Stimulated activated CD8-positive, alpha-beta memory T cell treated with anti-CD3 and anti-CD28 coated beads, Interleukin-7, amount 100 ng/mL, for 1 hour (primary cell): ENCODE measurements at places on chromosomes 7 and 10.

DNA sequence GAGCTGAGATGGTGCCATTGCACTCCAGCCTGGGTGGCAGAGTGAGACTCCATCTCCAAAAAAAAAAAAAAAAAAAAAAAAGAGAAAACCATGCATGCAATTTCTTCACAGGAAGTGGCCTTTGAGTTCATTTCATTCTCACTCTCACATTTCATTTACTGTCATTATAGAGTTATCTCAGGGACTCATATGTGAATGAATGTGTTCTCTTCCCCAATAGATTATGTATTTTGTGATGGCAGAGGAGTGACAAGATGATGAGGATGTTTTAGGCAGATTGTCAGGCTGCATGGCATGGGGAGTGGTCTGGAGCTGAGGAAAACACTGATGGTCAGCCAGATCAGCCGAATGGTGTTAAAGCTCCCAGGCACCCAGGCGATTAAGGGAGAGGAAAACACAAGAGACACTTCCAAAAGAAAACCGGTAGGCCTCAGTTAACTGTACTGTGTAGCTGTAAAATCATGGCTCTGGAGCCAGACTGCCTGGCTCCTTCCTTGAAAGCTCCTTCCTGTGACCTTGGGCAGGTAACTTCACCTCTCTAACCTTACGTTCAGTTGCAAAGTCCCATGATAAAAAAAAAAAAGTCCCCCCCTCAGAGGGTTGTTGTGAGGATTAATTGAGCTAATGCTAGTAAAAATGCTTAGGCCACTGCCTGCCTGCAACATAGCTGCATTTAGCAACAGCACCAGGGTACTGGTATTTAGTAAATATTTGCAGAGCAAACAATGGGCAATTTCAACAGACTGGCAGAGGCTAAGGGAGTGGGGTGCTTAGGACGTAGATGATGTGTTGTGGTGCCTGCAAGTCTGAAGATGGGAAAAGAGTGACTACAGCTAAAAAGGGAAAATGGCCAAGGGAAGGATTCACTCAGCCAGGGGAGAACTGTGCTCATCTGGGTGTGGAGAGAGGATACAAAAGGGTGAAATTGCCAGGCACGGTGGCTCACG, 6.9 kb downstream of the FRAT2 start:
- DNase-seq = no peak

- DNase-seq = no peak
Observed at GRCh38 chr7:136657482-136657921, 210.9 kb upstream of the CHRM2 start.

GRCh38 chr7:129161524-129162225, 17.2 kb downstream of the TSPAN33 start:
- no peak for DNase-seq

- no peak for DNase-seq
Observed at GRCh38 chr10:28381466-28381865, 78.6 kb upstream of the MPP7 start.

GRCh38 chr10:30186371-30186875, 127.0 kb upstream of the JCAD start:
- no peak for DNase-seq

GRCh38 chr10:14158575-14158974, 172.1 kb downstream of the FRMD4A start:
- DNase-seq = no peak

- no peak for DNase-seq
Observed at GRCh38 chr7:44980393-44981034, 1.7 kb upstream of the MYO1G start.

GRCh38 chr7:36599645-36600313, 124.5 kb downstream of the AOAH start:
- DNase-seq = no peak

- DNase-seq = no peak
Observed at GRCh38 chr7:47375121-47375938, 206.6 kb downstream of the TNS3 start.

GRCh38 chr7:114691605-114692004, 230.3 kb upstream of the MDFIC start:
- DNase-seq = no peak

- DNase-seq = no peak
Observed at GRCh38 chr7:150980663-150981062, 2.5 kb upstream of the KCNH2 start.

GRCh38 chr7:82110146-82110840, 333.3 kb downstream of the CACNA2D1 start:
- DNase-seq = no peak

GRCh38 chr7:131606346-131607290, 50.2 kb upstream of the PODXL start:
- DNase-seq = no peak

- DNase-seq = no peak
Observed at GRCh38 chr7:17625043-17625442, 315.3 kb downstream of the SNX13 start.

- DNase-seq = no peak
Observed at GRCh38 chr10:73914036-73914435, 3.1 kb downstream of the PLAU start.

- DNase-seq = no peak
Observed at GRCh38 chr10:46264336-46264735, 22.5 kb upstream of the ANTXRL start.

DNA sequence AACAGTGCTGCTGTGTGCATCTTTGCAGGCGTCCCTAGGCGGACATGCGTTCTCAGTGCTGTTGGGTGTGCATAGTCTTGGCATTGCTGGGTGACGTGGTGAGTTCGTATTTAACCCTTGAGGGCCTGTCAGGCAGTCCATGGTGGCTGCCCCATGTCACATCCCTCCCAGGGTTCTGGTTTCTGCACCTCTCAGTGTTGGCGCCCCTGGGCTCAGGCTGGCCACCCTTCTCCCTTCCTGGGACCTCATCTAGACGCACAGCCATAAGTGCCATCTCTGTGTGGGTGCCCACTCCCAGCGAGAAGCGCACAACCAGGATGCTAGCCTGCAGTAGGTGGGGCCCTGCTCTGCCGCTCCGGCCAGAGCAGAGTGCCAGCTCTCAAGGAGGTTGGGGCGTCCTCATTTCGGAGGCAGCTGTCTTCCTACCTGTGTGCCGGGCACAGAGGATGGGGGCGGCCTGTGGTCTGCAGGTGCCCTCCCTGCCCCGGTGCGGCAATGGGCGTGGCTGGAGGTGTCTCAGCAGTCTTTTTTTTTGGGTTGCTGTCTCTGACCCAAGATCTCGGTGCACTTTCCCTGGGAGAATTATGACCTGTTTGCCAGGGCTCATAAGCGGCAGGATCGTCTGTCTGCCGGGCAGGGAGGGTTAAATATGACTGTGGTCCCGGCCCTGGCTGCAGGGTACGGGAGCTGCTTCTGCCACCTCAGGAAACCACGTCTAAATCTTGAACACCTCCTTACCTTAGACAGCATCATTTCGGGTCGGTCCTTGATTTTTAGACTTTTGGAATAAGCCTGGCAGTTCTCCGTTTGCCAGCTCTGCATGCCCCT, 6.5 kb downstream of the INPP5A start:
- DNase-seq = no peak

DNA sequence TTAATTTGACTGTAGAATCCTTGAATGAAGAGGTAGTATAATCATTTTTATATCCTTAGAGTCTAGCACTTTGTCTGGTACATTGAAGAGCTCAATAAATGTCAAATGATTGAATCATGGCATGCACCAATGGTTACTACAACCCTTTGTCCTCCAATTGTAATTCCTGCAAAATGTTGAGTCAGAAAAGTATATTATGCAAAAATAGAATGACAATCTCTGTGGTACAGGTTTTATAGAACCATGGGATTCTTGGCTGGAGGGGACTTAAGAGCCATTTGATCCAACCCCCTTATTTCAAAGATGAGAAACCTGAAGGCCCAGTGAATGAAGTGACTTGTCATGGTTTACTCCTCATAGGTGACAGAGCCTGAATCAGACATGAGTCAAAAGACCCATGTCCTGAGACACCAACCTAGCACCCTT, 30.9 kb upstream of the SMKR1 start:
- DNase-seq = no peak

DNA sequence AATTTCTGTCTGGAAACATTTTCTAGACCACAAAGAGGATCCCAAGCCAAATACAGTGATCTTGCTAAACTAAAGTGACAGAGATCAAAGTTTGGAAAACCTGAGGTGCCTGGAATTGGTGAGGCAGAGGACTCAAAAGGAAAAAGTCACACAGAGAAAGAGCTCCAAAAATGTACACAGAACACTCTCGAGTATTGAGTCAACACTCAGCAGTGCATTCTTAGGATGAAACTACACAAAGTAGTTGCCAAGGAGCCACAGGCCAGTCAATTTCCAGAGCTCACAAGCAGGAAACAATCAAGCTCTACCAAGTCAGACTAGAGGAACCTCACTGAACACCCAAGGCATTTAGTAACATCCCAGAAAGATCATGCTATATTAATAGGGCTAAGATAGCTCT, 61.3 kb downstream of the MICU1 start:
- DNase-seq = no peak

GRCh38 chr7:22872096-22872807, 49.6 kb upstream of the TOMM7 start:
- no peak for DNase-seq

- no peak for DNase-seq
Observed at GRCh38 chr7:96306385-96307125, 15.3 kb downstream of the SLC25A13 start.

DNA sequence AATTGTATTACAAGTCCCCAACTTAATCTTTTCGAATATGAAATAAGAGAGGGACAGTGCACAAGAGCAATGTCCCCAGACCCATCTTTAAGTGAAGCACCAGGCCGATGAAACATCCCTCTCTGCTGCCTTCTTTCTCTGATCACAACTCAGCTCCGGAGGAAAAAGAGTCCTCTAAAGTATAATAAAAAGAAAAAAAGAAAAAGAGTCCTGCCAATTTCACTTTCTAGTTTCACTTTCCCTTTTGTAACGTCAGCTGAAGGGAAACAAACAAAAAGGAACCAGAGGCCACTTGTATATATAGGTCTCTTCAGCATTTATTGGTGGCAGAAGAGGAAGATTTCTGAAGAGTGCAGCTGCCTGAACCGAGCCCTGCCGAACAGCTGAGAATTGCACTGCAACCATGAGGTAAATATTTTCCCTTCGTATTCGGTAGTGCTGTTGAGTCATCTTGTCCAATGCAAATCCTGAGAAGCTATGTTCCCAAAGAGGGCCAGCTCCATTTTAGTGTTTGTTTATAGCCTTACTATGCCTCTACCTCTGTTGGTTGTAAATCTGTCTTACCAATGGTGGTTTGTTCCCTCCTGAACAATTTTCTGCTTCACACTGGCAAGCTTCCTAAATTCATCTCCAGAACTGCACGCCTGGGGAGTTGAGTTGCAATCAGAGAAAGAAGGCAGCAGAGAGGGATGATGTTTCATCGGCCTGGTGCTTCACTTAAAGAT, at the start of gene IFIT2:
IFIT2 (plus strand) TSS at position 326 of the 725 bp plus-strand sequence; CDS start at position 404, 78 bp downstream.
- DNase-seq = no peak

DNA sequence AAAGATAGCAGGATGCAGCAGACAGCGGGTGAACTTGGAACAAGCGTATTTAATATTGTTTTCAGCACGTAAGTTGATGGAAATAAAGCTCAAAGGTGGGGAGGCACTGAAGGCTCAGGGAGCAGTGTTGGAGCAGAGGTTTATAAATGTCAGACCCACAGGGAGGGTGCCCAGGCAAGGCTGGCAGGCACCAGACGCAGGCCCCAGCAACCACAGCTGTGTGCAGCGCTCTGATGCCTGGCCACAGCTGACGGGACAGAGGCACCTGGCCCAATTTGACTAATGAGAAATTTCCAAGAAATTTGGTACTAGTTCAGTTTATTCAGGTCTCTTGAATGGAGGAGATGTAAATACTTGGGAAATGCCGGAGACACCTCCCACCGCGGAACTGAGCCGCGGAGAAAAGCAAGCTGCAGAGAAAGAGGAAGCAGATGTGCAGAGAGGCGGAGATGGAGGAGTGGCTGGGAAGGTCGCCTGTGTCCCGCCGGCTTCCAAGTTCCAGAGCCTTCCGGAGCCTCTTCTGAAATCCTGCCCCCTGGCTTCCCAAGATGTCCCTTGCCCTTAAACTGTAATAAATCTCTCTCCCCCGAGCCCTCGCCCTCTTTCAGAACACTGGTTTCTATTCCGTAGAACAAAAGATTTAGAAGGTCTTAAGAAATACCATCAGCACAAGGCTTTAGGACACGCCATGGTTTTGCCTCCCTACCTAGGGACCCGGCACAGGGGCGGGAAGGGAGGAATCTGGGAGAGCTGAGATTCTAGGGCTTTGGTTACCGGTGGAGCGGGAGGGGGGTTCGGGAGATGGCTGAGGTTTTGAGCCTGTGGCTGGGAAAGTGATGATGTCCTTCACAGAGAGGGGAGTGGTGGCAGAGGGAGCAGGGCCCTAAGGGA, 38.4 kb upstream of the PLXNA4 start:
- DNase-seq = no peak

DNA sequence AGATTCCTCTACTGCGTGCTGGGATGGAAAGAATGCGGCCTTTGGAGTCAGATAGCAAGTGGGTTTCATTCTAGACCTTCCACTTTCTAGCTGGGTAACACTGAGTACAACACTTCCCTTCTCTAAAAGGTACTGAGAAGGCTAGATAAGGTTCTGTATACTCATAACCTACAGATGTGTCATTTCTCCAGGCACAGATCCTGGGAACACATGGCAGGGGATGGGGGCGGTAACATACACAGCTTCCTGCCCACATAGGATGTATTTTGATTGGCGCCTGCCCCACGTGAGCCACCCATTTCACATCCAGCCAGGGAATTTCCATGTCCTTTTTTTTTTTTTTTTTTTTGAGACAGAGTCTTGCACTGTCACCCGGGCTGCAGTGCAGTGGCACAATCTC, 31.8 kb downstream of the KLRG2 start:
- no peak for DNase-seq

DNA sequence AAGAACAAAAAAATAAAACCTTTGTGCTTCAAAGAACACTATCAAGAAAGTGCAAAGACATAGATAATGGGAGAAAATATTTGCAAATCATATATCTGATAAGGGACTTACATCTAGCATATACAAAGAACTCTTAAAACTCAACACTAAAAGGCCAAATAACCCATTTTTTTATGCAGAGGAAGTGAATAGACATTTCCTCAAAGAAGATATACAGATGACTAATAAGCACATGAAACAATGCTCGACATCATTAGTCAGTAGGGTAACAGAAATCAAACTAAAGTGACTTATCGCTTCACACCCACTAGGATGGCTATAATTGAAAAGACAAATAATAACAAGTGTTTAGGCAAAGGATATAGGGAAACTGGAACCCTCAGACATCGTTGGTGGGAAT, 78.0 kb downstream of the MALSU1 start:
- no peak for DNase-seq

GRCh38 chr10:62336404-62336803, 37.8 kb upstream of the ZNF365 start:
- DNase-seq = no peak

GRCh38 chr7:120807390-120807789, 50.6 kb downstream of the TSPAN12 start:
- DNase-seq = no peak

GRCh38 chr10:62934258-62934657, 118.1 kb upstream of the EGR2 start:
- no peak for DNase-seq

- DNase-seq = no peak
Observed at GRCh38 chr10:76839276-76839675, 798.3 kb downstream of the KCNMA1 start.

- DNase-seq = no peak
Observed at GRCh38 chr10:43502931-43503330, 66.0 kb downstream of the ZNF487 start.

GRCh38 chr7:127886248-127886647, 145.0 kb downstream of the LRRC4 start:
- no peak for DNase-seq

- no peak for DNase-seq
Observed at GRCh38 chr10:131559450-131559911, 248.0 kb upstream of the TCERG1L start.
